ENCODE measurements at places on chromosomes 11 and 22.
A peak's percentile ranks its signal among the peaks of the same experiment; 100 is the strongest.

DNA sequence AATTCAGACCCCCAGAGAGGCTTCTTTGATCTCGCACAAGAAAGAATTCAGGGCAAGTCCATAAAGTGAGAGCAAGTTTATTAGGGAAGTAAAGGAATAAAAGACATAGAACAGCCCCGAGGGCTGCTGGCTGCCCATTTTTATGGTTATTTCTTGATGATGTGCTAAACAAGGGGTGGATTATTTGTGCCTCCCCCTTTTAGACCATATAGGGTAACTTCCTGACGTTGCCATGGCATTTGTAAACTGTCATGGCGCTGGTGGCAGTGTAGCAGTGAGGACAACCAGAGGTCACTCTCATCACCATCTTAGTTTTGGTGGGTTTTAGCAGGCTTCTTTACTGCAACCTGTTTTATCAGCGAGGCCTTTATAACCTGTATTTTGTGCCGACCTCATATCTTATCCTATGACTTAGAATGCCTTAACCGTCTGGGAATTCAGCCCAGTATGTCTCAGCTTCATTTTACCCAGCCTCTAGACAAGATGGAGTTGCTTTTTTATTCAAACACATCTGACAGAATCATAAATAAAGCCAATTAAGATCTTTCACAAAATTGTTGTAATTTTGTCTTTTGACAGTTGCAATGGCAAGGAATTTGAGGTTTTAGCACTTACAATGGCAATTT is 7.6 kb downstream of the DDIAS start:
- no peak for DNase-seq

GRCh38 chr22:45069925-45070324 is 60.1 kb upstream of the PHF21B start:
- DNase-seq: peak; percentile 39

DNA sequence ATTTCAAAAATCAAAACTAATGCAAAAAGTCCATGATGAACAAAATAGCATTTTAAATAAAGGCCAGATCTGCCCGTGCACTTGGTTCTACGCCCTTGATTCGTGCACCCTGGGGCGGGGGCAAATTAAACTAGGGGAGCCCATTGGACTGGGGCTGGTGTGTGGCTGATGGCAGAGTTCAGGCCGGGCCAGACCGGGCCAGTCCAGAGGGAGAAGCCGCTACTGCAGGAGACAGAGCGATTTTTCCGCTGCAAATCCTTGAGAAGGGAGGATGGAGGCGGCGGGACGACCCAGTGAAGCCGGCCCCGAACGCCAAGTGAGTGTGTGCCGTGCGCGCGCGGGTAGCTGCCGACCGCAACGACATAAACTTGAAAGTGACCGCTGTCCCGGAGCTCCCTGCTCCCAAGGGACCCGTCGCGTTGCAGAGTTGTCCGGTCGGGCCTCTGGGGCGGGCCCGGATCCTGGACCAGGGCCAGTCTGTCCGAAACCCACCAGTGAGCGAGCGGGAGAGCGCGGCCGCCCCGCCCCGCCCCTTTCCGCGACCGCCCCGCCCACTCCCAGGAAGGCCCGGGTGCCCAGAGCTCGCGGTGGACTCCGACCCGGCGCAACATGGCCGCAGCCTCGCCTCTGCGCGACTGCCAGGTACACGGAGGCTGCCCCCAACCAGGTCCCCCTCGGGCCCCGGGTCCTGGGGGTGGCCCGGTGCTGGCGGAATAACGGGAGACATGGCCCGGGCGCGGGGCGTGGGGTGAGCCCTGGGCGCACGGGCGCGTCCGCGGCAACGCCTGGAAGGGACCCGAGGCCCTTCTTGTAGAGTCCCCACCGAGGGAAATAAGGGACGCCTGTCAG is at the start of gene TTC38:
TSS of gene TTC38 (plus strand) at position 578 of the 849 bp plus-strand sequence. CDS start at position 610, 32 bp downstream.
- peak; percentile 50 for DNase-seq

DNA sequence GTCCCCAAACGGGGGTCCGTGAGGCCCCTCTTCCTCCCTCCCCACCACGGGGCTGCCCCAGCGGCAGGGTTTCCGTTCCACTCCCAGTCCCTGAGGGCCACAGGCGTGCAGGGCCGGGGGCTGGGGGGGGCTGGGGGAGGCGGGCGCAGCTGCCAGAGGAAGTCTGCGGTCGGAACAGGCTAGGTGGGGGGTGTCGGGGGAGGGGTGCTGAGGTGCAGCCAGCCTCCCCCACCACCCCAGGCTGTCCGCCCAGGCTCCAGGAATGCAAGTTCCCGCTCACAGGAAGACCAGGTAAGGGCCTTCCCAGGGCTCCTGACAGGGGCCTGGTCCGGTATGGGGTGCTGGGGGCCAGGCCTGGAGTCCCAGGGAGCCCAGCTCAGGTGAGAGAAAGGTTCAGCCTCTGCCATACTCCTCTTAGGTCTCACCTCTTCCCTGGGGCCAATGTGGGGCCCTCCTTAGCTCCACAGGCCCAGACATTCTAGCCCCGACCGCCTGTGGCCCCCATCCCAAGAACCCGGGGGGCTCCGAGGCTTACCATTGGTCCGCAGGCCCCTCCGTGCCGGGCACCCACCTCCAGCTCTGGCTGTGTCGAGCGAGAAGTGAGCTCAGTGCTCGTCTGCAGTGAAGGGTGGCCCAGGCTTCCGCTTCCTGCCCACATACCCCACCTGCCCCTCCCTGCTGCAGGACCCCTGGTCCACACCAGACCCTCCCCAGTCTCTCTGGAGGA is at the start of gene PTPRCAP:
TSS of gene PTPRCAP (minus strand) at position 601 of the 727 bp plus-strand sequence. CDS start at position 538, 63 bp downstream.
- DNase-seq: peak; percentile 74

DNA sequence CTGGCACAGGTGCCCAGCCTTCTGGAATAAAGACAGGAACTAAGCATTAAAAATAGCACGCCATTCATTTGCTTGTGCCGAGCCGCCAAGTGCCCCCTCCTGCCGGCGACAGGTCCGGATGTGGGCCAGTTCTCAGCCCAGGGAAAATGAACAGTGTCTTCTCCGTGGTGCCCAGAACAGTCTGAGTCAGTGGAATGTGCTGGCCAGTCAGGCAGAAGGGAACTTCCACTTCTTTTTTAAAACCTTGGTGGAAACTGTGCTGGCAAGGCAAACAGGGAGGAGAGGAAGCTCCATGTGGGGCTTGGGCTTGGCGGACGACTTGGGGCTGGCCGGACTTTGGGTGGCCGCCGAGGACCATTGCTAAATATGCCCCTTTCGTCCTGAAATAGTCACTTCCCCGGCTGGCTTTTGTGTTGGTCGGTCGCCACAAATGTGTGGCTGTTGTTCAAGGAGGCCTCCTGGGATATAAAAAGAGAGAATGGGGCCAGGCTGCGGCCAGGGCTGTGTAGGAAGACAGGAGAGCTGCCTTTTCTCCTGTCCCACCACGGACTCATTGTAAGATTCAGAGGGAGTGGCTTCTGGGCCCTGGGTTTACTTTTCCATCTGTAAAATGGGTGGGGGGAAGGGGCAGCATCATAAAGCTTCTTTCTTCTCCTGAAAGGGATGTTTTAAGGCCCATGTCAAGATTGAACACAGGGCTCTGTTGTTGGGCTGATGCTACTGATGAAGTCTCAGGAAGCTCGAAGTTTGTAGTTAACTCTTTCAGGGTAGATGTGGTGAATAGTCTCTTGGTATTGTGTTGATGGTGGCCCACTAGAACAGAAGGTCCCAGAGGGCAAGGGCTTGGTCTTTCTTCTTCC is 101.0 kb downstream of the PTPRJ start:
- DNase-seq: peak; percentile 37

Measured in stimulated activated CD4-positive, alpha-beta T cell treated with anti-CD3 and anti-CD28 coated beads, Interleukin-2, amount 100 ng/mL, for 24 hours (primary cell).